Left lobe of liver (tissue), 2 donors: ENCODE measurements at places on chromosomes 5 and 9. TPM values are rescaled to one million over a fixed set of nuclear protein-coding genes. Genes with fewer than 3 reads are reported as not detected.

The PPP2R2B gene
- total RNA-seq = 0.03 TPM

GRCh38 chr5:76472335-76473008 lies 69.4 kb downstream of the IQGAP2 start:
- DNase-seq = peak; percentile 61

GRCh38 chr5:67262956-67263355 lies 66.4 kb upstream of the CD180 start:
- DNase-seq = no peak

The LURAP1L gene
- 12.7 TPM for total RNA-seq

- no peak for DNase-seq
Observed at GRCh38 chr5:41815261-41815660, 55.0 kb downstream of the OXCT1 start.

- DNase-seq = no peak
Observed at GRCh38 chr9:76803083-76803482, 38.8 kb downstream of the PCA3 start.
